ENCODE measurements at places on chromosomes 3 and 15. TPM values are rescaled to one million over a fixed set of nuclear protein-coding genes. Genes with fewer than 3 reads are reported as not detected.

OR5K2 gene
- not detected for total RNA-seq

DNA sequence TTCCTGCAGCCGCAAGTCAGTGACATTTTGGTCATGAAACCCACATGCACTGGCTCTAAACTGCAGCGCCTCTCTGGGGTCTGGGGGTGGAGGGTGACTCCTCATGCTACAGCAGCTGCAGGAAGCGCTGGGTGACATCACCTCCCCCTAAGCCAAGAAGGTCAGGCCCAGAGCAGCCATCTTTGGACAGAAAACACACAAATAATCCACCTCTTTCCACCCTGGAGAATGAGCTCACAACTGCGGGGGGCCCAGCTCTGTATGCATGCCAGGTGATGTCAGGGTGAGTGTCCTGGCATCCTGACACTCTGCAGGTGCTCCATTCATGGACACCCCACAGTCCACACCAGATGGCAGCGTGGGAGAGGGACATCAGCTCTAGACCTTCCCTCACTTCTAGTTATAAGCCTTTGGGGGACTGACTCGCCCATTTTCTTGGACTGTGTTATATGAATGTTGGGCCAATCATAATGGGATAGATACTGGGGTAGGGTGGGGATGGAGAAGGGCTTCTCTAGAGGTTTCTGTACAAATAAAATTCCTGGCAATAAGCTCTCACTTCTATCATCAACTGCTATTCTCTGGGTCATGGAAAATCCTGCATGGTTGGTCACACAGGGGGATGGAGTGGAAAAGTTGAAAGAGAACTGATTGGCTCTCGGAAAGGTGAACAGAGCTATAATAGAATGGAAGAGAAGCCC, 70.7 kb upstream of the THBS1 start:
- DNase-seq = no peak
- H3K36me3 ChIP-seq = no peaks in the 10 kb centered on the region
- H3K4me1 ChIP-seq = no peaks in the 10 kb centered on the region

GRCh38 chr3:24519368-24520100, 24.9 kb upstream of the THRB start:
- no peak overlapping the region for H3K4me3 ChIP-seq
- DNase-seq = peak; percentile 22
- no peak overlapping the region for H3K27ac ChIP-seq
- H3K4me1 ChIP-seq = peaks cover 28% of the 10 kb centered on the region

SAMMSON gene
- total RNA-seq = not detected

DNA sequence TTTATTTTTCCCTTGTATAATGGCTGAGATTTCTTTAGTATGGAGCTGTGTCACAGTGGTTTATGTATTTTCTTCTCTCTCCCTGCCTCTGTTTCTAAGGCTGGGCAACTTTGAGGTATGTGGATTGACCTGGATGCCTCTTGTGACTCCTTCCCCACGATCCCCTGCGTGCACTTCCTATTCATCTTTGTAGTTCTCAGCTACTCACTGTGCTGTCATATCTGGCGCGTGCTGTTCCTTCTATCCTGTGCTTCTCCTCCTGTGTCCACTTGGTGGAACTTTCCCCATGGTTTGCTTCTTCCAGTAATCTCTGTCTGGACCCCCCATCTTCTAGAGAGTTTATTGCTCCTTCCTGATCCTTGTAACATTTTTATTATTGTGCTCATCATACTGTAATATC, 97.3 kb downstream of the AKAP13 start:
- peaks cover 87% of the 10 kb centered on the region for H3K4me1 ChIP-seq
- no peaks in the 10 kb centered on the region for H3K27me3 ChIP-seq
- H3K36me3 ChIP-seq = no peaks in the 10 kb centered on the region
- H3K4me3 ChIP-seq = no peak overlapping the region

DNA sequence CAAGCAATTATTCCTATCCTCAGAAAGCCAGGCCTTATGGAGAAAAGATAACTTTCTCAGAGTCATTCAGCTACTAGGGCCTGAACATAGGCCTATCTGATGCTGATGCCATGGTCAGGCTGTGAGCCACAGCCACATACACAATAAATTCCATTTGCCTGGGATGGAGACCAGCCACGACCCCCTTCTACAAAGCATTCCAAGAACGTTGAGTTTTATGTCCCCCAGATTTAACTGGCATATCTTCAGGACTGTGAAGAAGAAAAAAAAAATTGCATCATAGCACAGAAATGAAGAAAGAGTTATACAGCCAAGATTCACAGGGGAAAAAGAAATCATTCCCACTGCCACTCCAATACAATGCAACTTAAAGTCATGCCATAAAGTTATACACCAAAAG, 100.0 kb downstream of the THBS1 start:
- DNase-seq = no peak
- H3K4me1 ChIP-seq = no peaks in the 10 kb centered on the region
- H3K36me3 ChIP-seq = no peaks in the 10 kb centered on the region
- no peak overlapping the region for H3K4me3 ChIP-seq
- no peak overlapping the region for H3K27ac ChIP-seq

GOLGA6A gene
- 1.0 TPM for total RNA-seq

- no peak overlapping the region for H3K4me3 ChIP-seq
- no peak overlapping the region for H3K27ac ChIP-seq
- DNase-seq = peak; percentile 68
- H3K4me1 ChIP-seq = no peaks in the 10 kb centered on the region
Observed at GRCh38 chr3:107064405-107065060, 312.7 kb upstream of the CCDC54 start.

DNA sequence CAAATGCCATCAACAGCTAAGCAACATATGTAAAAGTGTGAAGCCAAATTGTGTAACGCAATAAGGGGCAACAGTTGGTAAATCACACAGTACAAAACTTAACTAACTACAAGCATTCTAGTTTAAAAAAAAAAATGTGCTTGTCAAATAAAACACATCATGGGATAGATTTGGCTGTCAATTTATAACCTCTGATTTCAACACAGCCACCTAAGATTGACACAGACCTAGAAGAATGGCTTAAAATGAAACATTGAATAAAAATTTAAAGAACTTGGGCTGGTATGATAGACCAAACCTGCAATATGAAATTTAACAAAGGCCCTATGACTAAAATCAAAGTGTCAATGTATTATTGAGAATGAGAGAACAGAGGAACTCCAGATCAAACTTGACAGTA, 148.4 kb downstream of the NR1I2 start:
- H3K27ac ChIP-seq = no peak overlapping the region
- no peaks in the 10 kb centered on the region for H3K27me3 ChIP-seq
- H3K36me3 ChIP-seq = no peaks in the 10 kb centered on the region
- no peaks in the 10 kb centered on the region for H3K4me1 ChIP-seq
- no peak for DNase-seq

SLC51A gene
- total RNA-seq = not detected

GRCh38 chr3:185405243-185405642, 42.3 kb downstream of the MAP3K13 start:
- no peak overlapping the region for H3K27ac ChIP-seq
- no peak overlapping the region for H3K4me3 ChIP-seq
- no peaks in the 10 kb centered on the region for H3K36me3 ChIP-seq
- no peaks in the 10 kb centered on the region for H3K4me1 ChIP-seq

DAZL gene
- total RNA-seq = not detected

DNA sequence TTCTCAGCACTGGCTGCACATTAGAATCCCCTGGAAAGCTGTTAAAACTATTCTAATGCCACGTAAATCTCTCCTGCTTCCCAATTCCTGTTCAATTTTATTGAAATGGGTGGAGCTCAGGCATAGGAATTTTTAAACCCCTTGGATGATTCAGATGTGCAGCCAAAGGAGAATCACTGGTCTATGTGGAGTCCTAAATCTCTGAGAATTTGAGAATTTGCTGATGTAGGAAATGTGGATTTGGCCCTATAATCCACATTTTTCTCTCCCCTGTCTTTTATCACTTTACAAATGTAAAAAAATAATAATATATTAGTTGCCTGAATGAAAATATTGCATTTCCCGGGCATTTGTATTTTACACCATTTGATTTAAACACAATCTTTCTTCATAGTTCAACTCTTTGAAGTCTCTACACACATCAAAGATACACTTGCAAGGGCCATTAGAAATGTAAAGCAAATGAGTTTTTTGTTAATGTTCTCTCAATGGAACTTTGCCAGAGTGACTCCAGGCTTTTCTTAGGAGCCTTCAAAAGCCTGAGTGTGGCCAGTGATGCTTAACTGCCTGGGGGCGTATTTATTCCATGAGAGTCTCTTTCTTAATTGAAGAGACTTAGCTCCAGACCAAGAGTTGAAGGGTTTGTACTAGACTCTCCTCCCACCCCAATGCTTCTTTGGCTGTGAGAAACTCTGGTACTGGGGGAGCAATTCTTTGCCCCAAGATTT, 48.8 kb upstream of the PTX3 start:
- no peaks in the 10 kb centered on the region for H3K27me3 ChIP-seq
- H3K27ac ChIP-seq = no peak overlapping the region
- no peaks in the 10 kb centered on the region for H3K4me1 ChIP-seq
- DNase-seq = no peak
- no peaks in the 10 kb centered on the region for H3K36me3 ChIP-seq
- H3K4me3 ChIP-seq = no peak overlapping the region

PRTG gene
- total RNA-seq = not detected

- H3K36me3 ChIP-seq = no peaks in the 10 kb centered on the region
- H3K27me3 ChIP-seq = no peaks in the 10 kb centered on the region
Observed at GRCh38 chr3:120424506-120424905, 26.3 kb downstream of the FSTL1 start.

COPG1 gene
- total RNA-seq = 85.9 TPM

DNA sequence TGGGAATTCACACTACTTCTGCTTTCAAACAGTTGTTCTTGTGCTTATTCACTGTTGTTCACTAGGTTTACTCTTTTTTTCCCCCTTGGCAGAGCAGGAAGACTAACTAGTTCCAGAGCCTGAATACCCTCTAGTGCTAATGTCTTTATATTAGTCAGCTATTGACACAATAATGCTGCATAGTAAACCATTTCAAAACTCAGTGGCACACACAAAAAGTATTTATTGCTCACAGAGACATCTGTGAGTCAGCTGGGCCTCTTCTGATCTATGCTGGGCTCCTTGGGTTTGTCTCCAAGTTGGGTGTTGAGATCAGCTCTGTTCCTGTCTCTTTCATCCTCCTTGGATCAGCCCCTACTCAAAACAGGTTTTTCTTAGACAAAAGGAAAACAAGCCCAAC, 51.1 kb downstream of the RSRC1 start:
- no peak overlapping the region for H3K27ac ChIP-seq
- no peaks in the 10 kb centered on the region for H3K27me3 ChIP-seq
- H3K4me1 ChIP-seq = no peaks in the 10 kb centered on the region

- H3K27ac ChIP-seq = no peak overlapping the region
- DNase-seq = no peak
- no peak overlapping the region for H3K4me3 ChIP-seq
- H3K27me3 ChIP-seq = no peaks in the 10 kb centered on the region
- peaks cover 2% of the 10 kb centered on the region for H3K36me3 ChIP-seq
- no peaks in the 10 kb centered on the region for H3K4me1 ChIP-seq
Observed at GRCh38 chr3:132615881-132616280, 18.8 kb downstream of the ACKR4 start.

DNA sequence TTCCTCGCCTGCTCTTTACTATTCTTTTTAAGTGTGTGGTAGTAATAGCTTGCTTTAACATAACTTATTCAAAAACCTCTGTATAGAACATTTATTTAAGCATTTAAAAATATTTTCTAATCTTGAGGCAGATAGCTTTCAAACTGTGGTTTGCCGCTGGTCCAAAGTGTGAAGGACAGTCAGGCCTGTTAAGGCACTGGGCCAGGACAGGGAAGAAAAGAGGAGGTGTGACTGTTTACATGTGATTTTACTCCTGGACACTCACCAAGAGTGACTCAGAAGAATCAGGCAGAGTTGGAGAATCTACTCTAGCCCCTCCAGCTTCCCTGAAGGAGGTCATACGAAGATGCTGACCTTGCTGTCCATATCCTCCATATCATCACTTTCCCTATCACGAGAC, 44.7 kb downstream of the CEP152 start:
- H3K4me3 ChIP-seq = no peak overlapping the region
- no peak for DNase-seq
- H3K4me1 ChIP-seq = no peaks in the 10 kb centered on the region
- no peaks in the 10 kb centered on the region for H3K27me3 ChIP-seq

DNA sequence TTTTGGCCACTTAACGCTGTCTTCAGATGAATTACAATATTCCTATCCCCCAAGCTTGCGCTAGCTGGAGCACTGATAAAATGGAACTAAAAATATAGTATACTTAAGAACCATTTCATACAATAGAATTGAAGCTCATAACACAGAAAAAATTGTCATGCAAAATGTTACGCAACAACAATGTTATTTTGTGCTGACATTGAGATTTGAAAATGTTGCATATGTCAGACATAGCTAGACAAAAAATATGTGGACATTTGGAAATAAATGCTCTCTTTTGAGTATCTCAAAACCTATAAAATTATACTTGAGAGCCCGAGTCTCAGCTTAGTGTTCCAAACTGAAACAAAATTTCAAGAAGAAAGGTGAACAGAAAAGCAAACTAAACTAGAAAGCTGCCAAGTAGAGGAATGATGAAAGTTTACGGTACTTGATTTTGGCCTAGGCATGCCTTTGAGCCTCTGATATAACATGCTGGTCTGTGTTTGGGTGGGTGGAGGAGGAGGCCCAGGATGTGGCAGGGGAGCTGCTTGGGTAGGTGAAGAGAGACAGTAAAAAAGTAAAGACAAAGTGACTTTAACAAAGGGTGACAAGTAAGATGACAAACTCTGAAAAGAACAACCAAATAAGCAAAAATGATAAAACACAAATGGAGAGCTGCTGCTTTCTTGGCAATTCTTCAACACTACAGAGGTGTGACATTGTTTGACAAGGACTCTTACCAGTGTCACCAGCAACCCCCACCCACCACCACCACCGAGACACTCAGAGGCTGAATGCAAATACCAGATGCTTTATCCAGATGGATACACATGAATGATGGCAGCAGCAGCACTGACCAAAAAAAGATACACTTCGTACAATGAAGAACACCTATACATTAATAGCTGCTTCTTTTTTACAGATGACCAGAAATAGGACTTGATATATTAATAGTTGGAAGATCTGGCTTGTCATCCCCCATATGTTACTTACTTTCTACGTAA, 129.3 kb upstream of the FEZF2 start:
- no peak overlapping the region for H3K4me3 ChIP-seq
- peak; percentile 1 for DNase-seq
- H3K36me3 ChIP-seq = no peaks in the 10 kb centered on the region
- no peak overlapping the region for H3K27ac ChIP-seq

TGM4 gene
- total RNA-seq = not detected

DNA sequence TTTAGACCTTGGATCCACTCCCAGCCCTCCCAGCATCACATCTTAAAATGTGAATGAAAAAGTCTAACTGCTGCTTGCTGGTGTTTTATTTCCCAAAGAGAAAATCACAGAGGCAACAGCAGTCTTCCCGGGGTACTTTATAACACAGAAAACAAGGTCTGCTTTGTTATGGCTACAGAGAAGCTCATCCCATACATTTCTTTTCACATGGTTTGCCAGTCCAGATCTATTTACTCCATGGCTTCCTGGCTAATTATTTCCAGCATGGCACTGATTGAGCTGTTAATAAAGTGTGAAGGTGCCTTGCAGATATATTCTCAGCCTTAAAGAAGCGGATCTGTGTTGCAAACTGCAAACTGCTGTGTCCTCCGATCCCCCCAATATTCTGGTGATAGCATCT, 466.1 kb upstream of the CFAP20DC start:
- no peaks in the 10 kb centered on the region for H3K4me1 ChIP-seq
- no peak overlapping the region for H3K4me3 ChIP-seq
- H3K27ac ChIP-seq = no peak overlapping the region
- DNase-seq = no peak

SPSB4 gene
- not detected for total RNA-seq

Measured in B cell (primary cell).